Stimulated activated CD4-positive, alpha-beta T cell treated with anti-CD3 and anti-CD28 coated beads, Interleukin-2, amount 100 ng/mL, for 4 hours (primary cell): ENCODE measurements at places on chromosomes 11 and 22.

DNA sequence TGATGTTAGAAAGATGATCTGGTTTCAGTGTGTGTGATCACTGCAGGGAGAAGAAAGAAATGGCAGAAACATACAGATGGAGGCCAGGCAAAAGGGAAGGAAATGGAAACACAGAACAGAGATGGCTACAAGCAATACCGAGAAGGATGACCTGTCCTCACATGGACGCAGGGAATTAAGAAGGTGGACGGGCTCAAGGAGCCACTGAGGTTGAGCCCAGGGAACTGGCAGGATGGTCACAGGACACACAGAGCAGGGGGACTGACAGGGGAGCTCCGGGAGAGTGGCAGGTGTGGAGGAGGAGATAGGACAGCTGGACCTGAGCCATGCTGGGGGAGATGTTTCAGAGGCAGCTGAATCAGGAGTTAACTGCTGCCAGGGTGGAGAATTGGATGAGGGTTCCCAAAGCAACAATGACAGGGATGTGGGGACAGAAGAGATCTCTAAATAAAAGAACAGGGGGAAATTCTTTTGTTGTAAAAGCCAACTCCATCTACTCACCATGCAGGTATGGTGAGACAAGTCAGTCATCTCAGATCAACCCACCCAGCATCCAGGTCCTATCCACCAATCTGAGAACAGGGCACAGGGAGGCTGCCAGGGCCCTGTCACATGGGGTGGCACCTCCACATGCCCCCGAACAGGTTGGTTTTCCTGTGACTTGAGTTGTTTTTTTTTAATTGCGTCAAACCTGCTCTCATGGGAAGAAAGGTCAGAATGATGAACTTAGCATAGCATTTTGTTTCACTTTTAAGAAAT, 26.3 kb downstream of the KLHL22 start:
- no peak for DNase-seq

DNA sequence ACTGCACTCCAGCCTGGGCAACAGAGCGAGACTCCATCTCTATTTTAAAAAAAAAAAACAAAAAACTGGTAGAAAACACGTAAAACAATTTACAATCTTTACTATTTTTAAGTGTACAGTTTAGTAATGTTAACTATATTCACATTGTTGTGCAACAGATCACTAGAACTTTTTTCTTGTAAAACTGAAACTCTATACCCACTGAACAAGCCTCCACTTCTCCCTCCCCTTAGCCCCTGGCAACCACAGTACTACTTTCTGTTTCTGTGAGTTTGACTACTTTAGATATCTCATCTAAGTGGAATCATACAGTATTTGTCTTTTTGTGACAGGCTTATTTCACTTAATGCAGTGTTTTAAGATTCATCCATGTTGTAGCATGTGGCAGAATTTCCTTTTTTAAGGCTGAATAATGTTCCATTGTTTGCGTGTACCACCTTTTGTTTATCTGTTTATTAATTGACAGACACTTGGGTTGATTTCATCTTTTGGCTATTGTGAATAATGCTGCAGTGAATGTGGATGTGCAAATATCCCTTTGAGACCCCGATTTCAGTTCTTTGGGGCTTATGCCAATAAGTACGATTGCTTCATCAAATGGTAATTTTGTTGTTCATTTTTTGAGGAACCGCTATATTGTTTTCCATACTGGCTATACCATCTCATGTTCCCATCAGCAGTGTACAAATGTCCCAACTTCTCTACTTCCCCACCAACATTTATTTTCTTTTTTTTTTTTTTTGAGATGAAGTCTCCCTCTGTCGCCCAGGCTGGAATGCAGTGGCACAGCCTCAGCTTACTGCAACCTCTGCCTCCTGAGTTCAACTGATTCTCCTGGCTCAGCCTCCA, 11.0 kb downstream of the DDB2 start:
- DNase-seq: no peak

DNA sequence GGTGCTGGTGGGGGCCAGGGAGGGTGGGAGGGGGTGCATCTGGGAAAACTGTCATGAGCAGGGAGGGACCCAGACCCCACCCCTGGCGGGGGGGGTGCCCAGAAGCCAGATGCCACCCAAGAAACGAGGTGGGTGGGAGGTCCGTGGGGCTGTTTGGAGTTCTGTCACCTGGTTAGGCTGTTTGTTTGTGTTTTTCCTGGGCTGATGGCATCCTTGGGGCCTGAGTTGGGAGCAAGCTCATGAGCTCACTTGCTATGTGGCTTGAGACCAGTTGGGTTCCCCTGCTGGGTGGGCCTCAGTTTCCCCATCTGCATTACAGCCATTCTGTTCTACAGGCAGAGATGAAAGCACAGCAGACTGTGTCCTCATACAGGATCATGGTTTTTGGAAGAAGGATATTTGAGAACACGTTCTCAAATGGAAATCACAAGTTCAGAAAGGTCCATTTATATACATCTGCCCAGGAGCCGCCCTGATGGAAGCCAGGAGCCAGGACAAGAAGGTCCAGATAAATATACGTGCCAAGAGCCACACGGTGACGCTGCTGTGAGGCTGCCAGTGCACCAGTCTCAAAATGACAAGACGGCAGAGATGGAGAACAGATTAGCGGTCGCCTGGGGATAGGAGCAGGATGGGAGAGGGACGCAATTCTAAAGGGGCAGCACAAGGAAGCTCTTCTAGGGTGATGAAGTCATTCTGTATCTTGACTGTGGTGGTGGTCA, 312.9 kb downstream of the MN1 start:
- no peak for DNase-seq

DNA sequence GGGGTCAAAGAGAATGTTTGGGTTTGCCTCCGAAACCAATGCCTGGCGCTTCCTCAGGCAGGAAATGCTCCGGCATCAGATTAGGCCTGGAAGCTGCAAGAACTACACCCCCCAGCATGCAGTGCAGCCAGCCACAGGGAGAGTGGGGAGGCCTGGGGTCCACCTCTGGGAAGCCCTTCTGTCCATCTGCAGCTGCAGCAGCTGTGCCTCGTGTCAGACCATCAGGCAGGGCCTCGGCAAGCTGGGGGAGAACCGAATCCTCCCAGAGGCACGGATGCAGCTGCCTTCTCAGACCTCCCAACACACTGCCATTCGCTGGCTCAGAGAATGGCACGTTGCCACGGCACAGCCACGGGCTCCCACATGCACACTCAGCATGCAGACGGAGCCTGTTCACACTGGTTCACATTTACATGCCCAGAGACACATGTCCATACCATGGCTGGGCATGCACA, 57.4 kb downstream of the NECTIN1 start:
- no peak for DNase-seq

DNA sequence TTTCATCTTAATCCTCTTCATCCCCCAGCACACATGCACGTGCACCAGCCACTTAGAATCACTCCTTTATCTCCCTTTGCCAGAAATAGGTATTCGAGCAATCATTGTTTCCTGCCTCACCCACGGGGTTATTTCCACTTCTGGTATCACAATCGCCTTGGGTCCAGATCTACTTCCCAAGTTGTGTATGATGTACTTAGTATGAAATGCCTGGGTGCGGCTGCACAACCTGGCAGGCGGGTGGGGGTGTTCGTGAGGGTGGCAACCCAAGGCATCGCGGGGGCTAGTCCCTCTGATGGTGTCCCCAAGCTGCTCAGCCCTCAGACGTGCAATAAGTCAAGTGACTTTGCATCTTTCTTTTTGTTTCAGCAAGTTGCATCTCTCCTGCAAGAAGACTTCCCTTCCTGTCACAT, 475.6 kb downstream of the MIAT start:
- DNase-seq: no peak
